ENCODE measurements at places on chromosomes 7 and 10.
A peak's percentile ranks its signal among the peaks of the same experiment; 100 is the strongest.

DNA sequence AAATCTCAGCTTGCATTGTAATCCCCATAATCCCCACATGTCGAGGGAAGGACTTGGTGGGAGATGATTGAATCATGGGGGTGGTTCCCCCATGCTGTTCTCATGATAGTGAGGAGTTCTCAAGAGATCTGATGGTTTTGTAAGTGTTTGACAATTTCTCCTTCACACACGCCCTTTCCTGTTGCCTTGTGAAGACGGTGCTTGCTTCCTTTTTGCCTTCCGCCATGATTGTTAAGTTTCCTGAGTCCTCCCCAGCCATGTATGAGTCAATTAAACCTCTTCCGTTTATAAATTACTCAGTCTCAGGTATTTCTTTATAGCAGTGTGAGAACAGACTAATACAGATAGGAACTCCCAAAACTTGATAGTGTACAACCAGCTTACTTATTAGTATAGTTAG, 98.6 kb downstream of the CREM start:
- DNase-seq, result no peak

- DNase-seq, result no peak
Observed at GRCh38 chr10:28575852-28576251, 42.9 kb downstream of the WAC start.

- no peak for DNase-seq
Observed at GRCh38 chr7:17010637-17011300, 129.0 kb upstream of the AGR3 start.

GRCh38 chr7:5773661-5774086, 7.8 kb downstream of the RNF216 start:
- peak; percentile 50 for DNase-seq

GRCh38 chr10:78914060-78914378, 154.7 kb upstream of the ZMIZ1 start:
- DNase-seq, result no peak

DNA sequence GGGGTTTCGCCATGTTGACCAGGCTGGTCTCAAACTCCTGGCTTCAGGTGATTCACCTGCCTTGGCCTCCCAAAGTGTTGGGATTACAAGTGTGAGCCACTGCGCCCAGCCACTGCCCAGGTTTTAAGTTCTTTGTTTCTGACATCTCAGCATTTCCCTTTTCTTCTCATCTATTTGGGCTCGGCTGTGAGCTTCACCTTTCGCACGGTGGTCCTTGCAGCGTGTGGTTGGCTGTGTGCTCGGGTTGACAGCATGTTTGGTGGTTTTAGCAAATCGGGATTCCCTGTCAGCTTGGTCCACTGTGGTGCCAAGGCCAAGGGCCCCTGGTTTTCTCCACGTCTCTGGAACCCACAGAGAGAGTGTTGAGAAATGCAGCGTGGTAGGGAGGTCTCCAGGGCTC, 138.8 kb downstream of the DNAJB6 start:
- no peak for DNase-seq

DNA sequence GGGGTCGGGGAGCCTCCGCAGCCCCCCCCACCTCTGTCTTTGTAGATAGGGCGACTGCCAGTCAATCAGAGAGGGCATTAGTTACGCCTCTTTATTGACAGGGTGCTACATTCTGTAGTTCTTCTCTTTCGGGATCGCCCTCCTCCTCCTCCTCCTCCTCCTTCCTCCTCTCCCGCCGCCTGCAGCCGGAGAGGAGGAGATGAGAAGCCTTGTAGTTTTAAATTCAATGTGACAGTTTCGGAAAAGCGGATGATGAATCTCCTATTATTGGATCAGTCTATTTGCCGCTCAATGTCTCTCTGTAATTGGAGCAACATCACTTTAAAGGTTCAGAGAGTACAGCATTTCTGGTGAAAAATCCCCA, 587 bp upstream of the UNCX start:
- no peak for DNase-seq

GRCh38 chr7:490461-491291, 29.0 kb downstream of the PDGFA start:
- DNase-seq, result no peak

- no peak for DNase-seq
Observed at GRCh38 chr10:101284744-101285463, 55.6 kb upstream of the LBX1 start.

DNA sequence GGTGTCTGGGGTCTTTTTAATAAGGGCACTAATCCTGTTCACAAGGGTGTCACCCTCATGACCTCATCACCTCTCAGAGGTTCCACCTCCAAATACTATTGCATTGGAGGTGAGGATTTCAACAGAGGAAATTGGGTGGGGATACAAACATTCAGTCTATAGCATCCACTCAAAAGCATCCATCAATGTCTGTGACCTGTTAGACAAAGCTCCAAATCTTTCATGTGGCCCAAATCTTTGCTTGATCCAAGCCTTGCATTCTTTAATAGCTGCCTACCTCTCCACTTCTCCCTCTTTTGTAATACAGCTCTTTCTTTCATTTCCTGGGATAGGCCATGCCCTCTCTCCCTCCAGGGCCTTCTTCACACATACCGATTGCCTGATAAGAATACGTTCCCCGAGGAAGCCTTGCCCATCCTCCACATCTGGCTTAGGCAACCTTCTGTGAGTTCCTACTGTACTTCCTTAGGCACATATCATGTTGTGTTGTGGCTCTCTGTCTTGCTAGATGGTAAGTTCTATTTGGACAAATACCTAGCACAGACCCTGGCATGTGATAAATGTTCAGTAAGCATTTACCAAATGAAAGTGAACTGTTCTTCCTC, 66.1 kb downstream of the CREM start:
- DNase-seq, result no peak

- DNase-seq, result no peak
Observed at GRCh38 chr7:24879291-24879690, 100.7 kb downstream of the OSBPL3 start.

- DNase-seq, result no peak
Observed at GRCh38 chr7:122364761-122365280, 60.3 kb upstream of the FEZF1 start.

DNA sequence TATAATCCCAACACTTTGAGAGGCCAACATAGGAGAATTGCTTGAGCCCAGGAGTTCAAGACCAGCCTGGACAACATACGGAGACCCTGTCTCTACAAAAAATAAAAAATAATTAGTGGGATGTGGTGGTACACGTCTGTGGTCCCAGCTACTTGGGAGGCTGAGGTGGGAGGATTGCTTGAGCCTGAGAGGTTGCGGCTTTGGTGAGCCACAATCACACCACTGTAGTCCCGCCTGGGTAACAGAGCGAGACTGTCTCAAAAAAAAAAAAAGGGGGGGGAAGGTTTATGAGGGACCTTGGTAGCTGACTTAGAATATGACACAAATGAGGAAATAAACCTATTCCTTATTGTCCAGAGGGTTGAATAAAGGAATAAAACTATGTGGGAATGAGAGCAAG, 30.8 kb downstream of the SCD start:
- DNase-seq, result no peak

DNA sequence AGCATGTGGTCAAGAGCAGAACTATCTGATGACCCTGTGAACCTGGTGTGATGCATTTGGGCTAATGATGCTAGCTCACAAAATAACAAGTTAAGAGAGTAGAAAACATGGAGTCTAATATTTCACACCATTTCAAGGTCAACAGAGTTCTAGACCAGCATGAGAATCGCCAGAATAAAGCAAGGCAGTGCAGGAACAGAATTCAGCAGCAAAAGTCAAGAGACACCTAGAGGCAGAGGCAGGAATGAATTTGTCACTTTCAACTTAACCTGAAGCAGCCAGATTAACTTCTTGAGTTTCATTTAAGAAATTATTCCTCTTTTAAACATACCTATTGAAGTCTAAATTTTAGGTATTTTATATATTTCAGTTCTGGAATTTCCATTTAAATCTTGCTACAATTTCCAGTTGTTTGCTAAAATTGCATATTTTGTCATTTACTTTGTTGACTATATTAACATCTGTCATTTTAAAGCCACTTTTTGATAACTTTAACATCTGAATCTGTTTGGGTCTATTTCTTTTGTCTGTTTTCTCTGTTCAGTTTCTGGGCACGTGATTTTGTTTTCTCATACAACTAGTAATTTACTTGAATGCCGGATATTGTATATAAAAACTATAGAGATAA, 44.2 kb upstream of the PRSS58 start:
- no peak for DNase-seq

GRCh38 chr10:104391969-104392296, 38.3 kb downstream of the CFAP58 start:
- no peak for DNase-seq

Data from stimulated activated naive CD8-positive, alpha-beta T cell treated with anti-CD3 and anti-CD28 coated beads, Interleukin-15, amount 100 ng/mL, for 72 hours (primary cell).